Kidney capillary endothelial cell (primary cell): ENCODE measurements at places on chromosomes 1 and 21.
A peak's percentile ranks its signal among the peaks of the same experiment; 100 is the strongest.

- DNase-seq, result no peak
These were observed 208.8 kb upstream of the USP25 start for GRCh38 chr21:15520811-15521643.

GRCh38 chr1:5597991-5598823, 394.0 kb downstream of the NPHP4 start:
- DNase-seq, result no peak

DNA sequence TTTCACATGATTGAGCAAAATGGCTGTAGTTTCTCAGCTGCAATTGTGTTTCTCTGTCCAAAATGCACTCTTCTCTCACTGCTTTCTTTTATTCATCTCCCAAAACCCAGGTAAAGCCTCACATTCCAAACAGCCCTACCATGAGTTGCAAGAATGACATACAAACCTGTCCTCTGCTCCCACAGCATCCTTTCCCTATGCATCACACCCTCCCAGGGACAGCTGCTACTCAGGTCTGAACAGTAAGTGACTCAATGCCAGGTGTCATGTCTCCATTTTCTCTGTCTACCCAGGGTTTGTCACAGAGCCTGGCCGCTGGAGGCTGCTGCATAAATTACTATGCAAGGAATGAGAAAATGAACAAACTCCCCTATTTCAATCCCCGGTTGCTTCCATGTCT, 118.5 kb downstream of the PLD5 start:
- no peak for DNase-seq

DNA sequence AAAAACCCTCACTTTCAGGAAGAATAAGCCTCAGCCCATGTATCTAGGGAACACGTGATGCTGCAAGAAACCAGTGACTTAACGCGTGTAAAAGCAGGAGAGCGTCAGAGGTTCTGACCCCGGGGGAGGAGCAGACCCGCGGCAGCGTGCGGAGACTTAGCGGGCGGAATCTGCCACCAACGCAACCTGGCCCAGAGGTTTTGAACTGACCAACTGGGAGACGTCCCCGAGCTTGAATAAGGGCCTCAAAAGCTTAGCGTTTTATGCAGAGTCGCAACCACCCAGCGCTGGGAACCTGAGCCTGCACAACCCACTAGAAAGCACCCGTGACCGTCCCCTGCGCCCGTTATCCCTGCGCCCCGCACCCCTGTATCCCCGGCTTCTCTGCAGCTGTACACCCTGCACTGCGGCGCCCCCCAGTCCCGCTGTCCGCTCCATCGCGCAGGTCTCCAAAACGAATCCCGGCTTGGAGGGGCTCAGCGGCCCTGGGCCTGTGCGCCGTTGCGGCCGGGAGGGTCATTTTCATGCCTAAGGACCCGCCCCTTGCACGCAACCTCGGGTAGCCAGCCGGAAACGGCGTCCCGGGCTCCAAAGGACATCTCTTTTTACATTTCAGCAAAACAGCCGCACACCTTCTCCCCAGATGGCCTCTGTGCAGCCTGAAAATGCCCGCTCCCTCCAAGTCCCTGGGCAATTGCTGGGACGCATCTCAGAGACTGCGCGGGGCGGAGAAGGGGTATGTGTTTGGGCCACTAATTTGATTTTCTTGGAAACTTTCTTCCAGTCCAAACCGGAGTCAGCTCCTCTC, 29.4 kb upstream of the TRIM17 start:
- no peak for DNase-seq

DNA sequence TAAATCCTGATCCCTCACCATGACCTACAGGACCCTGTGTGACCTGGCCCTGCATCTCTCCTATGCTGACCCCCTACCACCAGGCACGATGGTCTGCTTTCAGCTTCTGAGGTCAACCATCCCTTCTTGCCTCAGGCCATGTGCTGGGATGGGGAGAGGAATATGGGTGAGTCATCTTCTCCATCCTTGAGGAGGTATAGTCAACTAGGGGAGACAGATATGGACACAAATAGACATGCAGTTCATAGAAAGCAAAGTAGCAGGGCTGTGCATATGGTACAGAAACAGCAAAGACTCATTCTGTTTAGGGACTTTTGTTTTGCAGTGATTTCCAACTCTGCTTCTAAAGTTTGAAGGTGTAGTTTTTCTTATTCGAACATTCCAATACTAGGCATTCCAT, 250.8 kb upstream of the FGGY start:
- DNase-seq, result no peak

GRCh38 chr1:228013935-228014930, 7.4 kb downstream of the WNT3A start:
- no peak for DNase-seq

DNA sequence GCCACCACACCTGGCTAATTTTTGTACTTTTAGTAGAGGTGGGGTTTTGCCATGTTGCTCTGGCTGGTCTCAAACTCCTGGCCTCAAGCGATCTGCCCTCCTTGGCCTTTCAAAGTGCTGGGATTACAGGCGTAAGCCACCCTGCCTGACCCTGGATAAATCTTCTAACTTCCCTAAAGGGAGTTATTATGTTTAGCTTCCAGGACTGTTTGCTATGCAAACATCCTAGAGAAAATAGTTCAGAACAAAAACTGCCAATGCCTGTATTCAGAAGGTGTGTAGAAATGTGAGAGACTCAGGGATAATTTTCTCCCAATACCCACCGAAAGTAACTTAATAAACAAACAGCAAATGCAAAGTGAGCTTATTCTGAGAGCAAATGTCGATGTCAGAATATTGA, 301.2 kb downstream of the TGFB2 start:
- no peak for DNase-seq

GRCh38 chr1:36606641-36607262, 124.0 kb upstream of the CSF3R start:
- no peak for DNase-seq

GRCh38 chr1:6497215-6497866, 5.9 kb upstream of the PLEKHG5 start:
- DNase-seq, result no peak

DNA sequence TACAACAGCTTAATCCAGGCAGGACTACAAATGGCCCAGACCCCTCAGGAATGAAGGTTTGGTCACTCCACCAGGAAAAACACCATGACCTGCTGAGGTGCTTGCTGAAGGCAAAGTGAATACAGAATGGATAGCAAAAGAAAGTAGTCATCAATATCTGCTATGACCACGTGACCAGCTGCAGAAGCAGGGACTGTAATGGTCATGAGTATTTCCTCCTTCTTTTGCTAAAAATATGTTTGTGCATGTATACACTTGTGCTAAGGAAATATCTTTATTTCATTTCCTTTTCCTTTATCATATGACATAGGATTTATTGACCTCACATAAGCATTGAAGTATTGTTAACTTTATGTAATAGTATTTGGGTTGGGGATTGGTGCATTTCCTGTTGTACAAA, 26.4 kb upstream of the GOLT1A start:
- no peak for DNase-seq

DNA sequence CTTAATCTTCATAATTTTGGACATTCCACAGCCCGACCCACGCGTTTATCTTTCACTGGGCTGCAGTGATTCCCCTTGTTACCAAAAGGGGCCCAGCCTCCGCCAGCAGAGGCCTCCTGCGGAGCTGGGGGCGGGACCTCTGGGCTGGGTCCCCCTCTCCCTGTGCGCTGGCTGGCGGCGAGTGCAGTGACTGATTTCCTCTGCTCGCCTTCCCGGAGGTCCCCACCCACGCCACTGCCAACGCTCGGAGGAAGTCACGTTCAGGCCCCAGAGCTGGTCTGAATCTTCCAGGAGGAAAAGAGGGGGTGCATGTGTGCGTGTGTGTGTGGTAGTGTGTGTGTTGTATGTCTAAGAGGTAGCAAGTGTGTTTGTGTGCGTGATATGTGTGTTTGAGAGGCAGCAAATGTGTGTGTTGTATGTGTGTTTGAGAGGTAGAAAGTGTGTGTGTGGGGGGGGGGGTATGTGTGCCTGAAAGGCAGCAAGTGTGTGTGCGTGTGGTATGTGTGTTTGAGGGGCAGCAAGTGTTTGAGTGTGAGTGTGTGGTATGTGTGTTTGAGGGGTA, 35.0 kb upstream of the JAK1 start:
- DNase-seq, result peak; percentile 90

GRCh38 chr1:90671741-90672140, 45.4 kb downstream of the BARHL2 start:
- no peak for DNase-seq

DNA sequence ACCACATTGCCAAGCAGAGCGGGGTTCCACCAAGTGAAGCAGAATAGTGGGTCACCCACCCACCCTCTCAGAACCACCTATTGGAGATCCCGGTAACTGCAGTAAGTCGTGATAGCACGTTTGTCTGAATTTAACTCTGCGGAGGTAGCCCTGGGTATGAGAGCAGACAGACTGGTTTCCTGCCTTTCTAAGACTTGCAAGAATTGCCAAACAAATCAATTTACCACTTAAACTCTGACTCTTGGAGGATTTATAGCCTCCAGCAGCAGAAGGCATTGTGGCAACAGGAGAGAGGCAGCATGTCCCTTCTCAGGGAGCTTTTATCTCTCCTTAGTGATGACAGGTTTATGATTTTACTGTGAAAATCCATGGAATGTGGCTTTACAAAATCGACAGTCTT, 287.9 kb upstream of the FMN2 start:
- no peak for DNase-seq

- DNase-seq, result no peak
These were observed 17.4 kb downstream of the AK4 start for GRCh38 chr1:65165269-65165993.

DNA sequence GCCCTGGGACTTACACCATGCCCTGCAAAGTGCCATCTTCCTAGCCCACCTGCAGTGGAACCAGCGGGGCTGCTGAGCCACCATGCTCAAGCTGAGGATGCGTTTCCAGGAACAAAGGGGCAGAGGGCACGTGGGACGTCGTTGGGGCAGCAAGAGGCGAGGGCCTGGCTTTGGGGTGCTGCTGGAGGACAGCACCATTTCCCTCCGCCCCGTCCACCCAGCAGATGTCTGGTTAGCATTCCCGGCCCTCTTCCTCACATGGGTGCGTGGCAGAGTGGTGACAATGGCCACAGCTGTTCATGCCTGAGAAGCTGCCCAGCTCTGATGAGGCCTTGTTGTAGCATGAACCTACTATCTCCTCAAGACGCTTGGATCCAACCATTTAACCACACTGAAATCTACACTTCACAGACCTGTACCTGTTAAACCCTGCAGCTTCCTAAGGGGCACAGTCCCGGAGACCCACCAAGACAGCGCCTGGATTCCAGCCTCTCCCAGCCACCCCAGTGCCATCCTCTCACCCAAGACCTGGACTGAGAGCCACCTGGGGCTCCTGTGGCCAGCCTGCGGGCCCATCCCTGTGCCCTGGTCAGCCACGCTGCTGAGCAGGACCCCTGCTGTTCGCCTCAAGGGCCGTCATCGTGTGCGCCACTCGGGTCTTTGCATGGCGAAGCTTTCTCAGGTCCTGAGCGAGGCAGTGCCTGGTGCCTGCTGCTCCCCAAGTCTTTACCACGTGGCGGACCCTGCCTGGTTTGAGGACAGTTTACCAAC, 33.2 kb downstream of the SLC45A1 start:
- DNase-seq, result no peak

GRCh38 chr1:175632667-175633066, 110.7 kb downstream of the TNR start:
- no peak for DNase-seq

DNA sequence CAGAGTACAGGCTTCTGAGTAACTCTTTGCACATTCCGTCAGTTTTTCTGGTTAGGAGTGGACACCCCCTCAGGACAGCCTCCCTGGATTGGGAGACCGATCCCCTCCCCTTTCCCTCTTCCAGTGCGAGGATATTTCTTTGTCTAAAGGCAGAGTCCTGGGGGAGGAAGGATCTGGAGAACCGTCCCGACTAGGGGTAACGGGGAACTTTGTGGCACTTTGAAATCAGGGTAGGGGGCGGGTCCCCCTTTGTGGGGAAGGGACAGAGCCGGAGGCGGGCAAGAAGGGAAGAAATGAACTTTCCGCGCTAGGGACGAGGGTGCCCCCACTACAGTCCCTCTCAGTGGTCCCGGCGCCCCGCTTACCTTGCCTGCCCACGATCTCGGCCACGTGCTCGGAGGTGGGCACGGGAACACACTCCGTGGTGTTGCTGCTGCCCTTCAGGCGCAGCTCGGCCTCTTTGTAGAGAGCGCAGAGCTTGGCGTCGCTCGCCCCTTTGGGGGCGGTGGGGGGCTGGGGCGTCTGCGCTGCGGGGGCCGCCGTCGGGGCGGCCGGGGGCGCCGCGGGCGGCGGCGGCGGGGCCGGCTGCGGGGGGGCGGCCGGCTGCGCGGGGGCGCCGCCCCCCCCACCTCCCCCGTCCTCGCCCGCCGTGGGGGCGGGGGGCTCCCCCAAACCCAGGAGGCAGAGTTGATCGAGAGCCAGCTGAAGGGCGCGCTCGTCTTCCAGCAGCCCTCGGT, 917 bp downstream of the MEX3A start:
- no peak for DNase-seq

- DNase-seq, result no peak
These were observed 34.7 kb downstream of the ADARB1 start for GRCh38 chr21:45108808-45109781.

DNA sequence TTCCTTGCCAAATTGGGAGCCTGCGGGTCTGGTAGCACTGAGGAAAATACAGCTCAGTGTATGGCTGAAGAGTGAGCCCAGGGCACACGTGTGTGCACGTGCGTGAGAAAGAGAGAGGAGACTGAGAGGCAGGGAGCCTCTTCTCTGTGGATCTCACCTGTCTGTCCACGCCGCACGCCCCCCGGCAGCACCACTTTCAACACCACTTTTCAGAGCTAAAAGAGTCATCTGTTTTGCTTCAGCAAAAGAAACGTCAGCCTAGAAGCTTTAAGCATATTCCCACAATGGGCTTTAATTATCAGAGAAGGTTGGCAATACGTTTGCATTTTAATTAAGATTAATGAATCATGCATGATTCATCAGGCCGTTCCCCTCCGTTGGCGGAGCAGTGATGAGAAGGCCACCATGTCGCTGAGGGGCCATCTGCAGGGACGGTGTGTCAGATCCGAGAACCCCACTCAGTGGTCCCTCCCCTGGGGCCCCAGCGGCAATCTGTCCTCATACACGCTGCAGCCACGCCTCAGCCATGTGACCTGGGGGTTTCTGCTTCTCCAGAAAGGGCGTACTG, 56.8 kb downstream of the SIK1 start:
- DNase-seq, result no peak

DNA sequence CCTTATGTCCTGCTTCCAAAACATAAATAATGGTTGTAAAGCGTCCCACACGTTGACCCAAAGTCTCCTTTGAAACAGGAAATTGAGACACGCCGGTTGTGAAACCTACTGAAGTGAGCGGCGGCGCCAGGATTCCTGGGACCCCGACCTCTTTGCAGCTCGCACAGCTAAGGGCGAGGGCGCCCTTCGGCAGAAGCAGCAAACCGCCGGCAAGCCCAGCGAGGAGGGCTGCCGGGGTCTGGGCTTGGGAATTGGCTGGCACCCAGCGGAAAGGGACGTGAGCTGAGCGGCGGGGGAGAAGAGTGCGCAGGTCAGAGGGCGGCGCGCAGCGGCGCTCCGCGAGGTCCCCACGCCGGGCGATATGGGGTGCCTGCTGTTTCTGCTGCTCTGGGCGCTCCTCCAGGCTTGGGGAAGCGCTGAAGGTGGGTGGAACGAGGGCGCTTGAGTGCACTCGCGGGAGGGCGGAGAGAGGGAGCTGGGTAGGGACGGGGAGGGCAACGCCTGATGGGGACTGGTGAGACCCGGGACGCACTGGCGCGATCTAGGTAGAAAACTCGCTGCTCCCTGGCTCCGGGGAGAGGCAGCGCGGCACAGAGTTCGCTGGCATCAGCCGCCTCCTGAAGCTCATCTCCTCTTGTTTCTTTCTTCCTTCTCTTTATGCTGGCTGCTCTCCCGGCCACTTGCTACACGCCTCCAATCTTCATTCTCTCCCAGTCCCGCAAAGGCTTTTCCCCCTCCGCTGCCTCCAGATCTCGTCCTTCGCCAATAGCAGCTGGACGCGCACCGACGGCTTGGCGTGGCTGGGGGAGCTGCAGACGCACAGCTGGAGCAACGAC, at the start of gene CD1D:
Gene CD1D, plus strand, starts transcription at position 155 of the 836 bp plus-strand sequence. Its CDS starts 207 bp downstream, at position 362.
- DNase-seq, result no peak

GRCh38 chr1:109928591-109929111, 18.0 kb downstream of the CSF1 start:
- DNase-seq, result no peak
